CD4-positive, alpha-beta T cell treated with Interleukin-6 at 100 ng/mL for 8 hours (primary cell): ENCODE measurements at places on chromosomes 16 and 17.

- peak; percentile 57 for DNase-seq
These were observed 80.5 kb downstream of the SMG6 start for GRCh38 chr17:2222901-2223616.

GRCh38 chr17:80782536-80783427 is 208.9 kb upstream of the CHMP6 start:
- DNase-seq: peak; percentile 77

GRCh38 chr17:60416368-60416925 is 5.8 kb upstream of the CHCT1 start:
- DNase-seq: no peak

DNA sequence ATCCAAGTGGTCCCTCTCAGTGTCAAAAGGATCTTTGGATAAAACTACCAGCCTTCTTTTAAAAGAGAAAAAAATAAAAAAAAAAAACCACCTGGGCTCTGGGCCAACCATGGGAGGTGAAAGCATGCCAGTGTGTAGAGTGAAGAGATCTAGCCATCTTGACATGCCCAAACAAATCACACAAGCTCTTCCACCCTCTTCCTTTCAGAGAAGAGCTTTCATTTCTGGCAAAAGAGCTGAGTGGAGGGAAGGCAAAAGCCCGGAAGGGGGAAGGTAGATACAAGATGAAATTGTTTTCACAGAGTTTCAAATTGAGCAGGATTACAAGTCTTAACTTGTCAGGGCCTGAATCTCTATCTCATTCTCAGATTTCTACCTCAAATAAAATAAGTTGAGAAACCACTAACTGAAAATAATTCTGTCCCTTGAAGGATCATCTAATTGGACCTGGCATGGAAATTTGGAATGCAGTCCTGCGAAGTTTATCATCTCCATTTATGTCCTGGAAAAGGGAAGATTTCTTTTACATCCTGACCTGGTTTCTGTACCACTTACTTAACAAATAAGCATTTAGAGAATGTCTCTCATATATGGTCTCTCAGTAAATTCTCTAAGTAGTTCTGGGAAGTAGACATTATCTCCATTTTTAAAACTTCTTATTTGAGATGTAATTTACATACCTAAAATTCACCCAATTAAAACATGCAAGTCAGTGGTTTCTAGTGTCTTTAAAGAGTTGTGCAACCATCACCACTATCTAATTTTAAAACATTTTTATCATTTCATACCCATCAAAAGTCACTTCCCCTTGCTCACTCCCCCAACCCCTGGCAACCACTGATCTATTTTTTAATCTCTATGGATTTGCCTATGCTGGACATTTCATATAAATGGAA is 93.7 kb downstream of the TANGO6 start:
- DNase-seq: no peak
